ENCODE measurements at places on chromosomes 5 and 9.

GRCh38 chr5:172150514-172151425 lies 37.3 kb downstream of the STK10 start:
- no peak for DNase-seq

DNA sequence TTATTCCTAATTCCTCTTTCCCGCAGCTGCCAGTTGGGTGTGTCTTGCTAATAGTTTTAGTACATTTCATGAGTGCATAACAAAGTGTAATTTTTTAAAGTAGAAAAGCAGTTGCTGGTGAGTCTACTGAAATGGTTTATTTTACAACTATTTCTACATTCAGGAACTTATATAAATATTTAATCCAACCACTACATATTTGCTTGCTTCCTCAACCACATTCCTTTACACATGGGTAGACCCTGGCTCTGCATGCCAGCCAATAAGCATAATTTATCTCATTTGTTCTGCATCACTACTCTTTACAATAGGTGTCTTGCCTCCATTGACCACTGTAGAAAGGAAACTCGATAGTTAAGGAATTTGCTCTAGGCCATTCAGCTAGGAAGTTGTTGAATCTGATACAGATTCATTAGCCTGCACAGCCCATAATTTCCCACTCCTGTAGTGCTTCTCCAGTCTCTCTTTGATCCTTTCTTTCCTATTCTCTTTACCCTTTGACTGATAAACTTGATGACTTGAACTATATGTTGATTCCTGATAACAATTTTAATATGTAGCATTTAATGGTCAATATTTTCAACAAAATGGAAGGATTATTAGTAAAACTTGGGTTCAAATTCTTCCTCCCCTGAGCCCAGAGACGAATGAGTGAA lies 342.5 kb upstream of the ACTBL2 start:
- no peak for DNase-seq

GRCh38 chr5:134028496-134028895 lies 23.7 kb upstream of the VDAC1 start:
- no peak for DNase-seq

GRCh38 chr9:117303643-117304230 lies 111.1 kb downstream of the ASTN2 start:
- DNase-seq = no peak

DNA sequence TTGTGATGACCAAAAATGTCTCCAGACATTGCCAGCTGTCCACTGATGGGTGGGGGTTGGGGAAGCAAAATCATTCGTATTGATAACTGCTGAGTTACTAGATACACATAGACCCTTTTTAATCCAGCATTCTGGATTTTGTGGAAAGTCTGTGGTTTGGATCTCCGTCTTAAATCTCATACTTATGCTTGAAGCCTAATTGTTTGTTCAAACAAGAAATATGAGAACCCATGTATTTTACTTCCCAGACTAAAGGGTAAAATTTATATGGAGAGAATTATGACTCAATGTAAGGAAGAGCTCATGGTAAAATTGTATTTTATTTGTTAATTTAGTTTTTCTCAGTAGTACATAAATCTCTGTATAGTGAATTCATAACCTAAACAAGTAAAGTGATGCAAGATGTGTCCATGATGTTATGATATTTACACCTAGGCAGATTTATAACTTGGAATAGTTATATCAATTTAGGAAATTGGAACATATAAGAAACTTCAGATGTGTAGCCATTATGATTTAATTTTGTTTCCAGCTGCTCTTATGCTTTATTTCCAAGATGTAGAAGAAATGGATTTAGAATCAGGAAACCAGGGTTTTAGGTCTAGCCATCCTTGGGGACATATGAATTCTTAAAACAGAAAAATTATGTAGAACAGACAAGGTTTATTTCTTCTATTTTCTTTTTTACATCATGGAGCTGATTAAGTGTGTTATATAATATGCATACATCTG lies 4.5 kb upstream of the OGN start:
- DNase-seq = no peak
